ENCODE measurements at places on chromosomes 11 and 22. TPM values are rescaled to one million over a fixed set of nuclear protein-coding genes. Genes with fewer than 3 reads are reported as not detected.

Gene ADM
- 95.5 TPM for total RNA-seq

GRCh38 chr11:17747131-17747955 is 12.8 kb downstream of the KCNC1 start:
- no peak for DNase-seq

Gene TM7SF2
- total RNA-seq = 19.1 TPM

DNA sequence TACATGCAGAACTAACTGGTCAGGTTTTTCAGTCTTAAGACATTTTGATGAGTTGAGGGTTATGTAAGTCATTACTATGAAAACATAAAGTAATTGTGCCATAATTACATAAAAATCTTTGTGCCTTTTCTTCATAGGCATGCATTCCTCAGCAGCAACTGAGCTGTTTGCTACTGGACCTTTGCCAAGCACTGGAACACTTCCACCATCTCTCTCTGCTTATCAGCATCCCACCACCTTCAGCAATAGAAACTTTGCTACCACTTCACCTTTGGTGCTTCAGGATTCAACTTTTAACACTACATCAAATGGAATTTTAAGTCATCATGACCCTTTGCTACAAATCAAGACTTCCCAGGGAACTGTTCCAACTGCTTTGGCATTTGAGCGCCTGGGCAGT is 39.0 kb downstream of the QSER1 start:
- DNase-seq = no peak

GRCh38 chr22:44399906-44400762 is 87.4 kb upstream of the SHISAL1 start:
- no peak for DNase-seq
